ENCODE measurements at places on chromosomes 12 and 14.

GRCh38 chr12:45789025-45789424, 59.5 kb downstream of the ARID2 start:
- no peak for DNase-seq

- DNase-seq = peak; percentile 70
These were observed 9.0 kb upstream of the NUMB start for GRCh38 chr14:73467377-73467776.

GRCh38 chr12:50530532-50530931, 25.7 kb downstream of the DIP2B start:
- no peak for DNase-seq

GRCh38 chr14:59931237-59931636, 11.3 kb downstream of the LRRC9 start:
- DNase-seq = no peak

DNA sequence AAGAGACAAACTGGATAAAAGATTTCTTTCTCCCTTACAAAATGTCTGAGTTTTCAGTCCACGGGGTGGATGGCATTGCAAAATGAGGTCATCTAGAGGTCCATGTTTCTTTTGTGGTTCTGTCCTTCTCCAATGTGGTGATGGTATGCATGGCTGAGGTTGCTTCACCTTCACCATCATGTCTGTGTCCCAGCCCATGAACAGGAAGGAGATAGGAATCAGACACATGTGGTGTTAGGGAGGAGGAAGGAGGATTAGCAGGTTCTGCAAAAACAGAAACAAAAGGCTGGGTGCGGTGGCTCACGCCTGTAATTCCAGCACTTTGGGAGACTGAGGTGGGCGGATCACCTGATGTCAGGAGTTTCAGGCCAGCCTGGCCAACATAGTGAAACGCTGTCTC, 11.0 kb upstream of the AEBP2 start:
- DNase-seq = no peak

DNA sequence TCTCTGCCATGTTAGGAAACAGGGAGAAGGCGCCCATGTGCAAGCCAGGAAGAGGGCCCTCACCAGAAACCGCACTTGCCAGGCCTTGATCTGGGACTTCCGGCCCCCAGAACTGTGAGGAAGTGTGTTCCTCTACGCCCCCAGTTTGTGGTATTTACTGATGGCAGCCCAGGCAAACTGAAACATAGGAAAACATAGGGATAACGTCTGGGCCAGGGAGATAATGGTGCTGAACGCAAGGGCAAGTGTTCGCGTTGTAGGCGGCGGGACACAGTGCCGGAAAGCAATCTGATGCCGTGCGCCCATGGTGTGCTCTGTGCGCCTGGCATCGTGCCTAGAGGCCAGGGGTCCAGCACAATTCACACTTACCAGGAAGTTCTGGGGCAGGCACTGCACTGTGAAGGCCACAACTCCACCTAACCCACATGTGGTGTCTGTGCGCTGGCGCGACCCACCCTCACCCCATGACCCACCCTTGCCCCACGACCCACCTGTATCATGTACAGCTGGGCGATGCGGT, 53.6 kb downstream of the ARL6IP4 start:
- DNase-seq = peak; percentile 73

DNA sequence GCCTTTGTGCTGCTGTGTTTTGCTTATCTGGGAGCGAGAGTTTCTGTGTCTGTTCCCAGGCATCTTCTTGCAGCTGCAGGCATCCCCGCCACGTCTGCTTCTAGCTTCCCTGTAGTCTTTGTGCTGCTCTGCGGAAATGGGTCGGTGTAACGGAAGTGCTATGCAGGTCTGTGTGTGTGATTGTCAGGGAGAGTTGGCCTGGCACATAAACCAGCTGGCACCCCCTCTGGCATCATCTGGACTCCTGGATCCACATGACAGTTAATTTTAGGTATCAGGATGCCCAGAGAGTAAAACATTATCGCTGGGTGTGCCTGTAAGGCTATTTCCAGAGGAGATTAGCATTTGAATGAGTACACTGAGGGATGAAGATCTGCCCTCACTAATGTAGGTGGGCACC, 9.4 kb upstream of the OASL start:
- DNase-seq = no peak

GRCh38 chr12:112121780-112122565, 3.4 kb upstream of the TRAFD1 start:
- peak; percentile 74 for DNase-seq

DNA sequence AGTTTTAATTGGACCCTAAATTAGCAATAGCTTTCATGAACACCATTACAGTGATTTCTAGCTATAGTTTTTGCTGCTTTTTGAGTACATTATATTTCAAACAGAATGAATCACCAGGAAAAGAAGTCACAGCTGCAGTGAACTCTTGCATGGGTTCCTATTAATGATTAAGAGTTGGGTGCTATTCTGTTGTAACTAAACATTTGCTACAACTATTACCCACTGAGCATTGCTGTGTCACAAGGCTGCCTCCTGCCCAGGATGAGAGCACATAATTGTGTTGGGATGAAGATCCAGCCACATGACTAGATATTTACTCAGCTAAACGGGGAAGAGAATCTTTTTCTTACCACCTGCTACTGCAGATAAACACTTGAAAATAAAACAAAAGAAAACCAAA, 152.7 kb downstream of the GXYLT1 start:
- DNase-seq = no peak

Measured in Right ventricle myocardium inferior (tissue), 1 donor.